Cortex of kidney (tissue), 1 donor: ENCODE measurements at places on chromosomes 11 and 22.

DNA sequence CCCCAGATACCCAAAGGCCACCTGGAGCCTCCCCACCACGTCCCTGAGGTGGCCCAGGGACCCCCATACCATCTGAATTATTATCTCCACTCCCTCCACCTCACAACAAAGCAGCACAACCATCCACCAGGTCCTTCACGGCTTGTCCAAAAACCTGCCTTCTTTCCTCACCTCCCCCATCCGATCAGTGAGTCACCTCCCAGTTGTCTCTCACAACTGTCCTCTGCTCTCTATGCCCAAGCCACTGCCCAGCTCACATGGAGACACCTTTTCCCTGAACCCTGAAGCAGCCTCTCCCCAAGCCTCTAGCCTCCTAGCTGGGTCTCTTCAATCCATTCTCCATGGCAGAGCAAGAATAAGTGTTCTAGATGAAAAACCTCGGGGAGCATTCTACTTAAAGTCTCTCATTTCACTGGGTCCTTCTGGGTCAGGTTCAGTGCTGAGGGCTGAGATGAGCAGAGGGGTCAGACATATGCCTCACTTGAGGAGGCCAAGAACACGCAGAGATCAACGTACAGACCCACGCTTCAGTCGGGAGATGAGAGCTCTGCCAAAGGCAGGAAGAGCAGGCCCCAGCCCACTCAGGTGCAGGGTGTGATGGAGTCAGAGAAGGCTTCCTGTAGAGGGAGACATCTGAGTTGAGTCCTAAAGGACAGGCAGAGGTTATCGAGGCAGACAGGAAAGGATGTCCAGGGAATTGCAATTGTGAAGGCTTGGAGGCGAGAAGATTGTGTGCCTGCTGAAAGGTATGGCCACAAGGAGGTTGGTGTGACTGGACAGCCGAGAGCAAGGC, 74.7 kb downstream of the PDE2A start:
- DNase-seq, result no peak

DNA sequence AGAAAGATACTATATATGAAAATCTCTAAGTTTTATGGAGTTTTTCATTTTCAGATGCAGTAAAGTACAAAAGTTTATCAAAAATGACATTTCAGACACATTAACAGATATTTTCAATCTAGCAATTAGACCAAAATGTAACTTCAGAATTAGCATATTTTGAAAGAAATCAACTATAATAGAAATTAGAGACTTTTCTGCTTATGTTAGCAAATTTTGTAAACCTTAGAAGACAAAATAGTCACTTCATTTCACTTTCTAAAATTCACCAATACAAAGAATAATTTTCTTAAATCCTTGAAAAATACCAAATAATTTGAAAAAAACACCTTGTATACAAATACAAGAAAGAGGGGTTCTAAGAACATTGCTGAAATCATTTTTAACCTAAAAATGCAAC, 135.8 kb upstream of the FIBIN start:
- no peak for DNase-seq

DNA sequence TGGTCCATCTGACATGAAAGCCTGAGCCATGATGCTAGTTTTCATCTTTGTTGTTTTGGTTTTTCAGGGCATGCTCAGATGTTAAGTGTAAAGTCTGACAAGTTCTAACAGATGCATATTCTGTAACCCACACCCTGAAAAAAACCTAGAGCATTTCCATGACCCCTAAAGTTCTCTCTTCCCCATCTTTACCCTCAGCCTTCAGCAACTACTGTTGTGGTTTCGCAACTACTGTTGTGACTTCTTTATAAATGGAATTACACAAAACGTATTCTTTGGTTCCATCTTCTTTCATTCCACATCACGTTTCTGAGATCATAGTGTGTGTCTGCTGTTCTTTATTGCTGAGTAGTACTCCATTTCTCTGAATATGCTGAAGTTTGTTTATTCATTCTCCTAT, 65.1 kb upstream of the LDLRAD3 start:
- no peak for DNase-seq

GRCh38 chr11:77560605-77561004, 29.1 kb upstream of the AQP11 start:
- no peak for DNase-seq

GRCh38 chr11:24082860-24083259, 414.0 kb upstream of the LUZP2 start:
- no peak for DNase-seq

DNA sequence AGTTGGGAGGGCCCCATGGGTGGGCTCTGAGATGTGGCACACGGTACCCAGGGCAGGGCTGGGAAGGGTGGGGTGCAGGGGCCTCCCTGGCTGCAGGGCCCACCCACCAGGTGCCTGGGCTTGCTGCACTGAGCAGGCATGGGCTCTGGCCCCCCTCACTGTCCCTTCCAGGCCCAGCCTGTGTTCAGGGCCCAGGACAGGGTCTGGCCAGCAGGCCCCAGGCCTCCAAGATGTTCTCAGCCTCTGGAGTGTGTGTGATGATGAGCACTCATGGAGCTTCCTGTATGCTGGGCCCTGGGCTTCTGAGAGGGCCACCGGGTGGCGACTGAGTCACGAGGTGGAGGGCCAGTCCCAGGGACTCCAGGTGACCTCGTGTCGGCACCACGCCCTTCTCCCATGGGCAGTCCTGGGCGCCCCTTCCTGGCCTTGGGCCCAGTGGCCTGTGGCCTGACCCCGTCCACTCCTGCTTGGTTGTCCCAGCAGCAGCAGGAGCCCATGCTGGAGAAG, 55.9 kb upstream of the CCDC188 start:
- DNase-seq, result no peak

DNA sequence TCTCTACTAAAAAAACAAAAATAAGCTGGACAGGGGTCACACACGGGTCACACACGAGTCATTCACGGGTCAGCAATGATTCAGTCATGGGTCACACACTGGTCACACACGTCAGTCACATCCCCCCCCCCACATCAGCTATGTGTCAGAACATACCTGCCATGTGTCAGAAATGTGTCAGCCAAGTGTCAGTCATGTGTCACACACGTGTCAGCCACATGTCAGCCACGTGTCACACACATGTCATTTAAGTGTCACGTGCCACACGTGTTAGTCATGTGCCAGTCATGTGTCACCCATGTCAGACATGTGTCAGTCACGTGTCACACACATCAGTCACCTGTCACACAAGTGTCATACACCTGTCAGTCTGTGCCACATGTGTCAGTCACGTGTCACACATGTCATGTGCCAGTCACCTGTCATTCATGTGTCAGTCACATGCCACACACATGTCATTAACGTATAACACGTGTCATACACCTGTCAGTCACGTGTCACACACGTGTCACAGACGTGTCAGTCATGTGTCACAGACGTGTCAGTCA, 28.7 kb upstream of the MMP20 start:
- DNase-seq, result no peak

DNA sequence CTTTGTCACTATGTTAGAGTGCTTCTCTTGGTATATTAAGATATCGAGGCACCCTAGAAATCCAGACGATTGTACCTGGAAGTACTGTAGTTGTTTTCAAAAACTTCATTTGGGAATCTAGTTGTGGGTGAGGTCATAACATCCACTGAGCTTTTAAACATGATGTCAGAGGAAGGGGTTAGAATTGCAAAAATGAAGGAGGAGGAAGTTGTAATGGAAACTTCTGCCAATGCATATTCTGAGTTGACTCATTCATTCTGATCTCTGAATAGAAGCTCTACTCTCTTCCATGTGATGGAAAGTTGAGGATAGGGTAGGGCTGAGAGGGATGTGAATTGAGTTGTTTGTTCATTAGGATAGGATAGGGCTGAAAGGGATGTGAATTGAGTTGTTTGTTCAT, 7.7 kb downstream of the CD44 start:
- DNase-seq, result no peak

- no peak for DNase-seq
Observed at GRCh38 chr11:41382927-41383326, 76.5 kb downstream of the LRRC4C start.

DNA sequence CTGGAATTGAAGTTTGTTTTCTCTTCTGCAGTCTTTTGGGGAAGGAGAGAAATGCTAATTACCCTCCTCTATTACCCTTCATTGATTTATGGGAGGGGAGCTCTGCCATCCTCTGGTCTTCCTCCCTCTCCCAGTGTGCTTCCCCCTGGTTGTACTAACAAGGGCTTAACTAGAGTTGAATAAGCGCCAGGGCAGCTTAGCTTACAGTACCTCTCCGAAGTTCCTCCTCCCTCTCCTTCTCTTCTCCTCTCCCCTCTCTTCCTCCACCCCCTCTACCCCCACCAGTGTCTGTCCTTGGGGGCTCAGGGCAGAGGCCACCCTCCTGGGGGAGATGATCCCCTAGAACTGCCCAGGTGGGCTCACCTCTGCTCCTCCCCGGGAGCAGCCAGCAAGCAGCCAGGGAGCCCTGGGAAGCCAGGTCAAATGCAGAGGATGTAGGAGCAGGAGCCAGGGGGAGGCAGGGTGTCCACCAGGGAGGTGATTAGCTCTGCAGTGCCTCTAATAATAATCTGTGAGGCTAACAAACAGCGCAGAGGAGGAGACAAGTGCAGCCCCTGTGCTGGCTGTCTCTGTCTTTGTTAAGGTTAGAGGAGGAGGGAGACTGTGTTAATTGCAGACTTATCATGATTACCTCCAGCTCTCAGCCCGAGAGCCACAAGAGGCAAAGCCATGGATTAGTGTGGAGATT, 191.6 kb upstream of the CADM1 start:
- no peak for DNase-seq

DNA sequence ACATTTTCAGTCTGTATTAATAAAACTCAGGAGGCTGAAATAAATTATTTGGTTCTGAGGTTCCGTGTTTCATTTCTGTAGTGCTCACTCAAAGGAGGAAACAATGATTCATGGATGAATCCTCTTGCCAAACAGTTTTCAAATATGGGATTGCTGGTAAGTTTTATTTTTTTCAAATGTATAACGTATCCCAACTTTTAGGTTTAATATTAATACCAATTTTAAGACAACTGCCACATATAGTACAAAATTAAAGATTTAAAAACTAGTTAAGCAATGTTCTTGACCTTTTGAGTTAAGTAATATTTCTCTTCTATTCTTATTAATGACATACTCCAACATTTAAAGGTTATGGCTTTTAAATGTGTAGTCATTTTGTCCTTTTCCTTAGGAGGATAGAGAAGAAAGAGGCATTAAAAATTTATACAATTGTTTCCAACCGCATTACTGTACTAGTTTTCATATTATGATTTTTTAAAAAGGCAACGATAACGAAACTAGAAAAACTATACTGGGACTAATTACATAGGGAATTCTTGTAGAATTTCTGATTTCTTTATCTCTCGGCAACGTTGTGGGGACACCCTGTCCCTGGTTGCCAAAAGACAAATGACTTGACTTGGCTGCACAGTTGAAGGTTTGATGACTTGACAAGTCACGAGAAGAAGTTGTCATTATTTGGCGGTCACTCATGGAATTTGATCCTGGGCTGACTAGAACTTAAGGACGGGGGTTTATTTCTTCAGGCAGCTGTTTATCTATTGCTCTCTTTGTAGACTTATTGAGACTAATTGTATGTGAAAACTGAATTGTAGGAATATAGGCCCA, 69.1 kb upstream of the ADSL start:
- DNase-seq, result no peak

DNA sequence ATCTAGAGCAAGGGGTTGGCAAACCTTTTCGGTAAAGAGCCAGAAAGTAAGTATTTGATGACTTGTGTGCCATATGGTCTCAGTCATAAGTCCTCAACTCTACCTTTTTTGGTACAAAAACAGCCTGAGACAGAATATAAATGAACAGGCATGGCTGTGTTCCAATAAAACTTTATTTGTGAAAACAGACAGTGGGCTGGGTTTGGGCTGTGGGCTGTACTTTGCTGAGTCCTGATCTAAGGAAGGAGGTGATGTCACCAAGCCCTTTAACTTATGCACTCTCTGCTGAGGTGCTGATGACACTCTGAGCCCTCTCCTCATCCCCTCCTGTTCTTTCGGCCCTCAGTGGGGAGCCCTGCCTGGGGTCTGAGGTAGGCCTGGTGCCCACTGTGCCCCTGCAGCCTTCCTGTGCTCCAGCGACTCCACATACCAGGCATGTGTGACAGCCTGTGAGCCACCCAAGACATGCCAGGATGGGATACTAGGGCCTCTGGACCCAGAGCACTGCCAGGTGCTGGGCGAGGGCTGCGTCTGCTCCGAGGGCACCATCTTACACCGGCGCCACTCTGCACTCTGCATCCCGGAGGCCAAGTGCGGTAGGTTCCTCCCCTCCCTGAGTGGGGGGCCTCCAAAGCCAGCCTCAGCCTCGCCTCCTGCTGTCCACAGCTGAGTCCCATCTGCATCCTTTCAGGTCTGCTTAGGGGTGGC, 85.9 kb upstream of the MYOD1 start:
- DNase-seq, result no peak

- no peak for DNase-seq
Observed at GRCh38 chr11:43737201-43737590, 56.7 kb downstream of the HSD17B12 start.

GRCh38 chr11:3134651-3135480, 30.2 kb downstream of the OSBPL5 start:
- no peak for DNase-seq

GRCh38 chr11:100719809-100720221, 32.7 kb downstream of the ARHGAP42 start:
- no peak for DNase-seq

DNA sequence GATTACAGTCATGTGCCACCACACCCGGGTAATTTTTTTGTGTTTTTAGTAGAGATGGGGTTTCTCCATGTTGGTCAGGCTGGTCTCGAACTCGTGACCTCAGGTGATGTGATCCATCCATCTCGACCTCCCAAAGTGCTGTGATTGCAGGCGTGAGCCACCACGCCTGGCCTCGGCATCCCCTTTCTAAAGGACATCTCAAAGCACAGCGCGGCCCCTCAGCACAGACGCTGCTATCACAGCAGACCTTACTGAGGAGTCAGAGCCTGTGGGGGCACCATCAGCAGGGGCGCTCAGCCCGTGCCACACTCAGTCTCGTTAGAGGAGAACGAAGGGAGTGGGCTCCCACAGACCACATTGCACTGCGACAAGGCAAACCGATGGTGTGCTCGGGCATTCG, 19.4 kb downstream of the CELSR1 start:
- DNase-seq, result no peak

DNA sequence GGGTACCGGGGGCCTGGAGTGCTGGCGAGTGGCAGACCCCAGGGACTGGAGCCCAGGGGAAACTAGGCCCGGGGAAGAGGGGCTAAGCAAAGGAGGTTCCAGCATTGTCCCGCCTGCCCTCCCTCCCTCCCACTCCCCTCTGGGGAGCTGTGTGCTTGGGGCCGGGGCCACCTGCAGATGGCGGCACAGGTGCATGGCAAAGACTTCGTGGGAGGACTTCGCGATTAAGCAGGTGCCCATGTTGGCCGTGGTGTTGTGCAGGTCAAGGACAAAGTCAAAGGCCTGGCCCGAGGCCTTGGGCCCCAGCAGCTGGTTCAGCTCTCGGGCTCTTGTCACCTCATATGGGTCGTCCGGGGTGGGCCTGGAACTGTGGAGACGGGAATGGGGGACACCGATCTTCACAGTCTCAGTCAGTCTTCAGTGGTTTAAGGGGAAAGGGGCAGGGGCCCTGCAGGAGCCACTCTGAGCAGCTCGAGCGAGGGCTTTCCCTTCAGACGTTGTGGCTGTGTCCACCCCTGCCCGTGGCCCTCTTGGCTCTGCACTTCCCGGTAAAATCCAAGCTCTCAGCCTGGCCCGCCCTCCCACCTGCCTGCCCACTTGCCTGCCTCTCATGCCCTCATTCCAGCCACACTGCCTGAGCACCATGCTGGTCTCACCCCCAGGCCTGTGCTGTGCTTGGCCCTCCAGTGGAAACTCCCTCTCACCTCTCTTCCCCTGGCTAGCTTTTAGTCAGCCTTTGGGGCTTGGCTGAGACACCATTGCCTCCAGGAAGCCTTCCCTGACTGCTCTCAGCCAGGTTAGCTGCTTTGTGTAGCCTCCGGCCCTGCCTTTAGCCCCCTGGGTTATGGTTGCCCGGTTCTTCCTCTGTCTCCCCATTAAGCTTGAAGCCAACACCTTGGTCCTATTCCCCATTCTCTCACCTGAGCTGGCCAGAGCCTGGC, 4.7 kb downstream of the ACY3 start:
- DNase-seq, result no peak
